Mammary epithelial cell (primary cell): ENCODE measurements at places on chromosomes 16 and 17.

- no peak for DNase-seq
Measured at GRCh38 chr17:69625474-69625873, 211.0 kb downstream of the MAP2K6 start.

DNA sequence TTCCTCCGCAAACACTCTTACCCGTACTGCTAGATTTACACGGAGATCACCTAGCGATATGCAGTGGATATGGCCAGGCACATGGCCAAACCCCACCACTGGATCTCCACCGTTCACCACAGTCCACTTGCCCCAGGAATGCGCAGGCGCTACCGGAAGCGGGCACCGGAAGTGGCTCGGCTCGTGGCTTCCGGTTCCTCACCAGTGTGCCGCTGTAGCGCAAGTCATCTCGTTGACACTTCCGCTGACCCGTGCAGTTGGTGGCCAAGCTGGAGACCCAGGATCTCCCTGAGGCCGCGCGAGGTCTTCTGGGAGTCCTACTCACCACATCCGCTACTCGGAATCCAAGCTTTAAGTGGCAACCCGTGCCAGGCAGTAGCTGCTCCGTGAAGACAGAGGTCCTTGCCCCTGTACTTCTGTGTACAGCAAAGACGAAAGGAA lies 11.5 kb downstream of the ZNF597 start:
- no peak for DNase-seq

DNA sequence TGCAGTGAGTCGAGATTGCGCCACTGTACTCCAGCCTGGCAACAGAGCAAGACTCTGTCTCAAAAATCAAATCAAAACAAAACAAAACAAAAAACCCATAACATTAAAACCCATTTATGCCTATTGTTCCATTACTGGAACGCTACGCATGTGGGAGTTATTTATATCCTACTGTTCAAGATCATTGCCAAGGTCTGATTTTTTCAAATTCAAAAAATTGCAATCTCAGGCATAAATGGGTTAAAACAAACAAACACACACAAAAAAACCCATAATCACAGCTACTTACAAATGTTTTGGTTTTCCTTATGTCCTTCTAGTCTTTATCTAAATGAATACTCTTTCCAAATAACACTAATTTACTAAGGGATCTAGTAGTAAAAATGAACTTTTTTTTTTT lies 17.8 kb downstream of the GJC1 start:
- no peak for DNase-seq

- no peak for DNase-seq
Measured at GRCh38 chr17:16322636-16323035, 30.6 kb downstream of the CENPV start.

- DNase-seq = no peak
Measured at GRCh38 chr16:86994215-86994614, 323.0 kb downstream of the C16orf95 start.

- DNase-seq = peak; percentile 81
Measured at GRCh38 chr17:33284022-33284421, 9.1 kb downstream of the ASIC2 start.

- no peak for DNase-seq
Measured at GRCh38 chr16:65213866-65214595, 92.2 kb upstream of the CDH11 start.

GRCh38 chr17:21815352-21816063 lies 123.2 kb downstream of the KCNJ18 start:
- DNase-seq = no peak

DNA sequence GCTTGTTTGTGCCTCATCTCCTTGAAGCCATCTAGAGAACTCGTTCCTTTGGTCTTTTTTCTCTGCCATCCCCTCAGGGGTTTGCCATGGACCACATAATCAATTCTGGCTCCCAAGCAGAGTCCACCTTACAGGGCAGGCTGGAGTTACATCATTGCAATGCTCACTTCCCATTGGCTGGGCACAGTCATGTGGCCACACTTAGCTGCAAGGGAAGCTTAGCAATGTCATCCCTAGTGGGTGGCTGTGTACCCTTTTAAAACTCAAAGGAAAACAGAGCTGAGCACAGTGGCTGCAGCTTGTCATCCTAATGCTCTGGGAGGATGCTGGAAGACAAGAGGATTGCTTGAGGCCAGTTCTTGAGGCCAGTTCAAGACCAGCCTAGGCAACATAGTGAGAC lies 41.9 kb upstream of the POLR3E start:
- no peak for DNase-seq

- DNase-seq = no peak
Measured at GRCh38 chr17:57604771-57605674, 140.1 kb downstream of the CCDC182 start.

- peak; percentile 74 for DNase-seq
Measured at GRCh38 chr16:47578573-47578972, 117.4 kb downstream of the PHKB start.

DNA sequence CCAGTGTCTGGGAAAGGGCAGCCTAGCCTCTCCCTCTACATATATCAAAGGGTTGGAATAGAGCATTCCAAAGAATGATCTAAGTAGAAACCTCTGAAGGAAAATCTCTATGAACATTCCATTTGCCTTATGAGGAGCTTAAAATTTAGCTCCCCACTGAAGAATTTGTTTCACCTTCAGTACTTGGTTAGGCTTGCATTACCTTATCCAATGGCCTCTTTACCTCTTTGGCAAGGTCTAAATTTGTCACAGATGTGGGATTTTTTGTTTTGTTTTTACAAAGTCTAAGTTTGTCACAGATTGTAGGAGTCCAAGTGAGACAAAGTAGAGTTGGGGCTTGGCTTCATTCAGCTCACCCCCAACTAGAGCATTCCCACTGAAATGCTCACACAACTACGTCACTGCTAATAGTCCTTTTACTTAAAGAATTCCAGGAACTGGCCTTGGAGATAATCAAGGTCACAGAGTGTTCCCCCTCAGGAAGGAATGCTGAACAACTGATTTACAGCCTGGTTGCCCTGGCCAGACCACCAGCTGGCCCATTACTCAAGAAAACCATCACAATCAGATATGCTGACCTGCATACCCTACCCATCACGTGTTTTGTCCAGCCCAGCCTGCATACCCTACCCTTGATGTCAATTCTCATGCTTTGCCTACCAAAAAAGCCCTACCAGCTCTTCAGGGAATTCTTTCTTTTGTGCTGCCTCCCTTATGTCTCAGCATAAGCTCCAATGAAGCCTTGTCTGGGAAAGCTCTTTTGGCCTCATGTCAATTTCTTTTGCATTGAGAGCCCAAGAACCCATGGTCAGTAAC lies 26.5 kb upstream of the PPM1D start:
- no peak for DNase-seq

GRCh38 chr17:70076831-70077230 lies 1.8 kb downstream of the KCNJ16 start:
- DNase-seq = no peak

DNA sequence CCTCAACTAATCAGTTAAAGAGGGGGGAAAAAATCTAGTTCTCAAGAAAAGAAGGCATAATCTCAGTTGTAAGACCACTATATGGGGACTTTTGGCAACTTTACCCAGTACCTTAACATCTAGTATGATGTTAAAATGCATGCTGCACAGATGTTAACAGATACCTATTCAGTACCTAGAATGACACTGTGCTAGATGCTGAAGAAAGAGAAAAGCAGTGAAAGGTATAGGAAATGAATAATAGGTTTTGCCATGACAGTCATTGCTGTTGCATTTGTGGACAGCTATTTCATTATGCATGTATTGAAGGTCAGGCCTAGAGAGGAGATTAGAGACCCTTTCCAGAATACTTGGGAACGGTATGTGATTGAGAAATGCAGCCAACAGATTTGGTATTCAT lies 34.5 kb downstream of the PIGL start:
- no peak for DNase-seq

DNA sequence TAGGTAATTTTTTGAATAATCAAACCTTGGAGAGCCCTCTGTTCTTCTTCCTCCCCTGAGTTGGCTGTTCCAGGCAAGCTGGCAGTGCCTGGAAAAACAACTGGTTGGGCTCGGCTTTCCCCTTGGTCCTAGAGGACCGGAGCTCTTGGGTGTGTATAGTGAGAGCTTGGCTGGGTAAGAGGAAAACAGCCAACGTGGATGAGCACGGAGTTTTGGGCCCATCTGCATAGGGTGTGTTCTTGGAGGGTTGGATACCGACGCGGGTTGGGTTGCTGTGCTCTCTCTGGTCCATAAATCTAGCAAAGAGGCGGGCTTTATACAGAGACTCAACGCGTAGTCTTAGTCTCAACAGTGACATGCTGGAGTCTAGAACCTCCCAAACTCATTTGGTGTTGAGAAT lies 23.2 kb downstream of the ITGB3 start:
- peak; percentile 70 for DNase-seq

DNA sequence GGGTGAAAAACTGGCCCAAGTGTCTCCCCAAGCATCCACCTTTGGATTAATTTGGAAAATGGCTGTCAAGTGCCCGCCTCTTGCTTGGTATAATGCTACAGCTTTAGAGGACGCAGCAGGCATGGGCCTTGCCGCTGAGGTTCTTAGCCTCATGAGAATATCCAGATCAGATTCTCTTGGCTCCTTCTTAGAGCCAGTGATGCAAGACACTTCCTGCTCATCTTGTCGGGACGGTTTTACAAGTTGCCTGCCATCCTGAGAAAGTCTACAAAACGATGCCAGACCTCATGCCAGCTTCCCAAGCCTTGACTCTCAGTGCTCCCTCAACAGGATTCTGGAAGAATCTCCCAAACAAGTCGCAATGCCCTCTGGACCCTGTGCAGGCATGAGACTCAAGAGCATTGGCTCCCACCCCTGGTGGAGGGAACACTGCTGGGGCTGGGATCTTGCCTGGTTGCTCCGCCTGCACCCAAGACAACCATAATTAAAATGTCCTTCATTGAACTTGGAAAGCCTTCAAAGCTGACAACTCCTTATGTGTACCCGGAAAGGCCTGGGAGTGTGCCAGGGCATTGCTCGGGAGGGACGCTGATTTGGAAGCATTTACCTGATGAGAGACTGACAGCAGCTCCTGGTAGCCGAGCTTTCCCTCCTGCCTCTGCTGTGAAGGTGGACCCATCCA lies 25.8 kb upstream of the STH start:
- no peak for DNase-seq

DNA sequence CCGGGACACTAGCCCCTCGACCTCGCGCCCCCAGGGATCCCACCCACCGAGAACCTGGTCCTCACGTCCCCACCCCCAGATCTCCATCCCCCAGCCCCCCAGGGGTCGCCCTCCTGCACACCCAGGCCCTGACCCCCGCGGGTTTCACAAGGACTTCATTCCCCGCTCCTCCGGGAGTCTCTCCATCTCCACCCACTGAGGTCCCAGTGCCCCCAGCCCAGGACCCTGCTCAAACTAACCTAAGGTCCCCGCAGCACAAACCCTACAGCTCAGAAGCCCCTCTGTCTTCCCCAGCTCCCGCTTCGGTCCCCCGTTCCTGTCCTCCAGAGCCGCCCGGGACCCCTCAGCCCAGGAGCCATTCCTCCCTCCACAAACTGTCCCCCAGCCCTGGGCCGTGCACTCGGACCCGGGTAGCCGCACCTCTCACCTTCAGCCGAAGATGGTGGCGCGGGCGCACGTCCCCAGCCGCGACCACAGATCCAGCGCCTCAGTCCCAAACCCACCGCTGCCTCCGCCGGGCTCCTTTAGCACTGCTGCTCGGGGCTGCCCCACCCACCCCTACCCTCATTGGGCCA lies at the start of gene MYH10:
Gene MYH10, minus strand, starts transcription at position 499 of the 575 bp plus-strand sequence. CDS start 7,479 bp downstream, outside the sequence.
- no peak for DNase-seq

- no peak for DNase-seq
Measured at GRCh38 chr16:77462894-77463293, 28.1 kb upstream of the ADAMTS18 start.

DNA sequence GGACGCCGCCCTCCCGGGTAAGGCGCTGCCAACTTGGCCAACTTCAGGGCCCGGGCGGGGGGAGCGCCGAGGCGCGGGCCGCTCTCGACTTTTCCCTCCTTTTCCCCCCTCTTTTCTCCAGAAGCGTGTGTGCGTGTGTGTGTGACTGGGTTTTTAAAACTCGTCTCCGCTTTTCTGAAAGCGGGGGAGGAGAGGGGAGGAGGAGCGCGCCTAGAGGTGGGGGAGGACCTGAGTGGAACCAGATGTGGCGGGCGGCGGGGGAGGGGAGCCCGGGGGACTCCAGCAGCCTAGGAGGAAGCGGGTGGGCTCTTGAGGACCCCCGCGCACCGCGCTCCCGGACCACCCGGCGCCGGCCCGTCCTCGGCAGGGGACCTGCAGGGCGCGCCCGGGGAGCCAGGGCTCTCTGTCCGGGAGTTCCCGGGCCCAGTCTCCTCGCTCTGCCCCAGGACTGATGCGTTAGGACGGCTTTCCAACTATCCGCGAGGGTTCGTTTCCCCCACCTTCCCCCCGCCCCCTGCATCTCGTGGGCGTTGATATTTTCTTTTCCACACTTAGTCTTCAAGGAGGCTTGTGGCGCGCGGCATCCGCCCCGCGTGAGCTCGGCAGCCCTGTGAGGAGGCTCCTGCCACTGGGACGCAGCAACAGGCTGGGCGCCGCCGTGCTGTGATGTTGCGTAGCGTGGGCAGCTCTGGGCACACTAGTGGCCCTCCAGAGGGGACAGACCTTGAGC lies 599 bp downstream of the MRC2 start:
- DNase-seq = peak; percentile 57

GRCh38 chr17:42061646-42062487 lies 11.5 kb upstream of the C17orf113 start:
- DNase-seq = no peak

GRCh38 chr16:13036600-13036999 lies 135.2 kb downstream of the SHISA9 start:
- peak; percentile 41 for DNase-seq

- DNase-seq = no peak
Measured at GRCh38 chr17:81867991-81868673, 3.0 kb downstream of the ARHGDIA start.

GRCh38 chr17:45639297-45639849 lies 144.7 kb upstream of the CRHR1 start:
- no peak for DNase-seq

GRCh38 chr17:17970699-17971430 lies 1.3 kb downstream of the TOM1L2 start:
- DNase-seq = no peak

- no peak for DNase-seq
Measured at GRCh38 chr16:12568438-12568837, 235.2 kb downstream of the CPPED1 start.

DNA sequence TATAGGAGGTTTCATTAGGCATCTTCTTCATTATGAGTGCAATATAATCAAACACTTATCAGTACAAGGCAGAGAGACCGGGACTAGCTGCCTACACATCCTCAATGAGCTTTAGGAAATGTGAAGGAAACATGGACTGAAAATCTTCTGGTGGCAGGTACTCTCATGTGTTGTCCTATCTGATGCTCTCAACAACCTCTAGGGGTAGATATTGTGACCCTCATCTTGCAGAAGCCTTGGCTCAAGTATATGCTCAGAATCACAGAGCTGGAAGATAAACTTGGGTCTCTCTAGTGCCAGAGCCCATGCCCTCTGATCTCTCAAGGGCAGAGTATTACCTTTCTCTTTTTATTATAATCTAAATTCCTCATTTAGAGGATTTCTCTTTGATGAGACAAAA lies 181.6 kb upstream of the C17orf78 start:
- no peak for DNase-seq

- DNase-seq = no peak
Measured at GRCh38 chr16:12575288-12575687, 228.4 kb downstream of the CPPED1 start.

- no peak for DNase-seq
Measured at GRCh38 chr17:82175201-82175600, 37.4 kb downstream of the CCDC57 start.
